ENCODE measurements at places on chromosomes 16 and 17. TPM values are rescaled to one million over a fixed set of nuclear protein-coding genes. Genes with fewer than 3 reads are reported as not detected.

Gene GRIN2A
- total RNA-seq = under 0.01 TPM

Gene VPS4A
- 45.5 TPM for total RNA-seq

Gene PLD6
- 13.7 TPM for total RNA-seq

Gene NPIPA5
- total RNA-seq = 2.1 TPM

Gene HOXB7
- total RNA-seq = 0.78 TPM

Gene MYH3
- total RNA-seq = 0.68 TPM

Gene OTOA
- total RNA-seq = under 0.01 TPM

Gene UBALD2
- 7.9 TPM for total RNA-seq

Gene BCO1
- total RNA-seq = not detected

Gene ALOX15B
- 20.8 TPM for total RNA-seq

Gene C16orf95
- total RNA-seq = 2.1 TPM

Gene NFATC2IP
- total RNA-seq = 19.8 TPM

Gene KCNAB3
- 0.21 TPM for total RNA-seq

Gene IGF2BP1
- total RNA-seq = under 0.01 TPM

Gene SLC5A11
- not detected for total RNA-seq

Gene GGT6
- 4.4 TPM for total RNA-seq

Gene KRTAP4-9
- total RNA-seq = not detected

Gene GGA3
- 12.6 TPM for total RNA-seq

Gene MFAP4
- not detected for total RNA-seq

Gene SULT1A1
- 2.4 TPM for total RNA-seq

Gene PPP1R27
- not detected for total RNA-seq

Gene CHST5
- total RNA-seq = not detected

Gene ENO3
- total RNA-seq = 1.4 TPM

Gene COQ7
- total RNA-seq = 25.1 TPM

Gene TBC1D26
- under 0.01 TPM for total RNA-seq

Gene HSD17B2
- 45.8 TPM for total RNA-seq

Gene CMTM1
- 0.34 TPM for total RNA-seq

Gene ENPP7
- total RNA-seq = not detected

Gene CCR7
- not detected for total RNA-seq

Gene KRT12
- not detected for total RNA-seq

Gene WNT3
- total RNA-seq = 1.0 TPM

Gene SMIM36
- not detected for total RNA-seq

Gene VAT1L
- not detected for total RNA-seq

Gene KRT23
- total RNA-seq = 86.5 TPM

Gene MSL1
- total RNA-seq = 52.5 TPM

Gene CCDC144A
- total RNA-seq = 0.68 TPM

Gene UTS2R
- not detected for total RNA-seq

Gene SOST
- not detected for total RNA-seq

Gene KRT20
- total RNA-seq = not detected

Gene PRSS36
- 0.85 TPM for total RNA-seq

Gene UBB
- 1,064 TPM for total RNA-seq

Gene KRTAP3-2
- not detected for total RNA-seq

Gene RDM1
- 0.14 TPM for total RNA-seq

Gene RGS9
- total RNA-seq = 0.68 TPM

Gene IGSF6
- 0.07 TPM for total RNA-seq

Gene TUBD1
- total RNA-seq = 10.7 TPM

Gene SDR42E2
- not detected for total RNA-seq

Gene TBC1D3L
- 4.3 TPM for total RNA-seq

Gene NDRG4
- total RNA-seq = 12.1 TPM

Gene MT1M
- total RNA-seq = 0.34 TPM

Gene TVP23C
- 25.8 TPM for total RNA-seq

Gene RCVRN
- total RNA-seq = not detected

Gene GAS7
- 1.0 TPM for total RNA-seq

Gene SLFN14
- not detected for total RNA-seq

Gene CRYBA1
- not detected for total RNA-seq

Gene WDR90
- 4.1 TPM for total RNA-seq

Gene CCL7
- total RNA-seq = not detected

Measured in nasal cavity respiratory epithelium epithelial cell of viscerocranial mucosa (primary cell).